Glomerular endothelial cell (primary cell): ENCODE measurements at places on chromosomes 7 and 10. TPM values are rescaled to one million over a fixed set of nuclear protein-coding genes. Genes with fewer than 3 reads are reported as not detected.

GRK5 gene
- 54.7 and 93.1 TPM in 2 replicates for total RNA-seq

PPP1R9A gene
- 4.6 and 7.0 TPM in 2 replicates for total RNA-seq

HOXA5 gene
- total RNA-seq: 23.5 and 34.5 TPM in 2 replicates

PLAU gene
- total RNA-seq: 137 and 470 TPM in 2 replicates

BTBD16 gene
- total RNA-seq: 0.47 TPM in 1 of 2 replicates, not detected in the other

OR2A5 gene
- not detected in 2 replicates for total RNA-seq

GRCh38 chr10:119335671-119336353, 128.4 kb downstream of the GRK5 start:
- DNase-seq: no peak

DNA sequence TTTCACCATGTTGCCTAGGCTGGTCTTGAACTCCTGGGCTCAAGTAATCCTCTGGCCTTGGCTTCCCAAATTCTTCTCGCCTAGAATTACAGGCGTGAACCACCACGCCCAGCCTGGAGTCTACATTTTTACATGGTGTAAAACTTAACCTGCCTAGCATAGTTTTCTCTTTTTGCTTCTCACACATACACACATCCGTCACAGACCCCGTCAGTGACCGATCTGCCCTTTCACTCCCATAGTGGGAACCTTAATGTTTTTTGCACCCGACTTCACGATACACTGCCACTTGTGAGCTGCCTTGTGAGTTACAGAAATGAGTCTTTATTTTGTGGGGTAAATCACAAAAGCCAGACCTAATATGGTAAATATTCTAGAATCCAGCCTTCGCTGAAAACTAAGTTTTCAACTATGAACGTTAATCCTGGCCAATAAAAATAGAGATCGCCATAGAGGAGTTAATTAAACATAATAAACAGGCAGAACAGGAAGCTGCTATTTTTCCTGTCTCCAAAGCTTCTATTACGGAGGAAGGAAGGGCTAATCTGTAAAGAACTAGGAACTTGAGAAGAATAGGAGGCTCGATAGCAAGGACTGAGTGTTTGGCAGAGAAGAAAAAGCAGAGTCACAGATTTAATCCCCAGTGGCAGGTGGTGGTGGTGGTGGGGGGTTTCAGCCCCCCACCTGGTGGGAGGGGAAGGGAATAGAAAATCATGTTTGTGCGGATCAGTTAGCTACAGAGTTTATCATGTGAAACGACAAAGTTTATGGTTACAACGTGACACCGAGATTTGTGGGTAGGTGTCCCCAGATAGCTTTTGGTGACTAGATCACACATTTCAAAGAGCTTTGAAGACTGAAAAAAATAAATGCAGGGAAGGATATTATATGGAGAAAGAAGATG, 14.7 kb upstream of the FAM171A1 start:
- peak; percentile 75 for DNase-seq

DNA sequence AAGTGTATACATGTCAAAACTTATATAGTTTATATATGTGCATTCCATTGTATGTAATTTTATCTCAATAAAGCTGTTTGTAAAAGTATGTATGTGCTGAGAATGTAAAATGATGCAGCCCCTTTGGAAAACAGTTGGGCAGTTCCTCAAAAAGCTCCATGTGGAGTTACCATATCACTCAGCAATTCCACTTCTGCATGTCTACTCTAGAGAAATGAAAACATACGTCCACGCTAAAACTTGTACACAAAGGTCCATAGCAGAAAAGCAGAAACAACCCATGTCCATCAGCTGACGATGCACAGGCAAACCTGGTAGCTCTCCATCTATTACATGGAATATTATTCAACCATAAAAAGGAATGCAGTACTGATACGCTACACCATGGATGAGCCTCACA, 8.3 kb upstream of the RGS10 start:
- DNase-seq: no peak

- DNase-seq: no peak
Measured at GRCh38 chr7:28629216-28629842, 217.0 kb downstream of the CREB5 start.

GRCh38 chr7:64884913-64885370, 18.1 kb upstream of the ZNF273 start:
- DNase-seq: no peak

DNA sequence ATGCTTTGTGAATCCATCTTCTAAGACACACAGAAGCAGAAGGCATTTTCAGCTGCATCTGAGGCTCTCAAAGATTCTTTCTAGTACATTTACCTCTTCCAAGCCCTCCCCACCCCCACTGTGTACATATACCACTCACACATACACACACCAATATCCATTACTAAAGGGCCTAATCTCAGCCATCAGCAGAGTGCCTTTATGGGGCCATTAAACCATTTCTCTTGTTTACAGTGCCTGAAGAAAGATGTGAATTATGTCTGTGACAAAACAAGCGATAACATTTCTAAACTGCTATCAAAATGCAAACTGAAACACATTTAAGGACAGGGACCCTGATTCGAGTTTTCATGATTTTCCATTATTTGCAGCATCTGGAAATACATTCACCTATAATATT, 40.0 kb downstream of the ETV1 start:
- DNase-seq: no peak
